ENCODE measurements at places on chromosomes 16 and 17. TPM values are rescaled to one million over a fixed set of nuclear protein-coding genes. Genes with fewer than 3 reads are reported as not detected.

Gene FBXW10
- 0.11 TPM for total RNA-seq

Gene LYZL6
- total RNA-seq = not detected

Gene CCDC200
- 0.27 TPM for total RNA-seq

Gene SLC38A8
- not detected for total RNA-seq

Gene MYADML2
- not detected for total RNA-seq

Gene TEX19
- not detected for total RNA-seq

Gene PIK3R5
- total RNA-seq = 20.4 TPM

Gene ZNF48
- total RNA-seq = 10.6 TPM

Gene CSH1
- total RNA-seq = not detected

DNA sequence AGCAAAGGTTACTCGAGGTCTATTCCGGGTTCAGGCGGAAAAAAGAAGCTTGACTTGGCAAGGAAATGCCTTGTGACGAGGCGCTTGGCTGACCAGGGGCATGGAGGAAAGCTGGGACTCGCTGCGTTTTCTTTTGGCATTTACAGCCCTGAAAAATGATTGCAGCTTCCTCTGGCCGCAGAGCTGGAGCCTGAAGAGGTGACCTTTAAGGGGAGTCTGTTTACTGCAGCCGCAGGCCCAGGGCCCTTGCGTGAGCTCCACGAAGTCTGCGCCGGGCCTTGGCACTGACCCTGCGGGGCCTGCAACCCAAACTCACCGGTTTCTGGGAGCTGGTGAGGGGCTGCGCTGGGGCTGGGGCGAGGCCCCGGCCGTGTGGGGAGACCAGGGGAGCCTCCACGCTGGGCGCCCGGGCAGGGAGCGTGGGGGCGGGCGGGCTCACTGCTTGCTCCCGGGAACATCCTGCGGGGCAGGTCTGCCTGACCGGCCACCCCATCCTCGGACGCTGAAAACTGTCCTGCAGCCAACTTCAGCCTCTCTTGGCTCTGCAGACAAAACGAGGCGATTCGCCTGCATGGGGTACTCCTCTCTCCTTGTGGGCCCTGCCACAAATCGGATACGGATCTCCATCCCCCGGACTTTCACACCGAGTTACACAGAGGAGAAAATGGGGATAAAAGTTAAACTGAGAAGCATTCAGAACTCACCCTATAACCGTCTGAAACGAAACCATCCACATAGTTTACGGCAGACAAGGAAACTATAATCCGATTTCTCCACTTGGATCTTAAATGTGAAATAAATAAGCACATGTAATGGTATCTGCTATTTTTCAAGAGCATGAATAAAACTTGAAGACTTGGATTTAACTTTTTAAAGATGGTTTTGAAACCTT lies 206.3 kb upstream of the FOXF1 start:
- no peak for DNase-seq

GRCh38 chr16:23069844-23070243 lies 79.4 kb downstream of the USP31 start:
- no peak for DNase-seq

DNA sequence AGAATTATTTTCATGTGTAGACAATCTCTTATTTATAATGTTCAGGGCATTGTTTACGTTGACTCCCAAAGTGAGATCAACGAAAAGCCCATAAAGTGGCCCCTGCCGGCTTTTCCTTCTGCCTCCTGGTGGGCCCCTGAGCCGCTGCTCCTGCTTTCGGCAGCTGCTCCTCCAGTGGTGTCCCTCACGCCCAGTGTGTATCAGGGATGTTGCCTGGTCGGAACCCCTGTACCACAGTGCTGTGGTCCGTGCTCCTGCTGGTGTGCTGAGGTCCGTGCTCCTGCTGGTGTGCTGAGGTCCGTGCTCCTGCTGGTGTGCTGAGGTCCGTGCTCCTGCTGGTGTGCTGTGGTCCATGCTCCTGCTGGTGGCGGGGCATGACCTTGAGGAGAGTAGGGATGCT lies 107.6 kb downstream of the BANP start:
- DNase-seq = no peak

DNA sequence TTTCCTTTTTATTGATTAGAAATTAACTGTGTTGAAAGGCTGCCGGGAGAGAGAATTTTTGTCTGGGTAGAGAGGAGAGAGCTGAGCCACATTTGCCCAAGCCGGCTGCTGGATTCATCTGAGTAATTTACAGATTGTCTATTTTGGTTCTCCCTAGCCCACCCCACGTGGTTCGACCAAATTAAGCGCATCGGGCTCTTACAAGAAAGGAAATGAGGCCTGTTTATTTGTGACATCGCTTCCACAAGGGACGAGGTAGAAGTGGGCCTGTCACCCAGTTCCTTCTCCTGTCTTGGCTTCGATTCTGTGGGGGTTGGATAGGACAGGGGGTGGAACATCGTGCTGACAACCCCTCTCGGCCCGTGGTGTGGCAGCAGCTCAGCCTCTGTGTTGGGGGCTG lies 42.9 kb downstream of the SYT17 start:
- DNase-seq = no peak

- DNase-seq = no peak
These were observed 29.5 kb upstream of the RBFOX1 start for GRCh38 chr16:7303052-7303610.

GRCh38 chr17:41419716-41420115 lies 4.7 kb downstream of the KRT37 start:
- DNase-seq = no peak

DNA sequence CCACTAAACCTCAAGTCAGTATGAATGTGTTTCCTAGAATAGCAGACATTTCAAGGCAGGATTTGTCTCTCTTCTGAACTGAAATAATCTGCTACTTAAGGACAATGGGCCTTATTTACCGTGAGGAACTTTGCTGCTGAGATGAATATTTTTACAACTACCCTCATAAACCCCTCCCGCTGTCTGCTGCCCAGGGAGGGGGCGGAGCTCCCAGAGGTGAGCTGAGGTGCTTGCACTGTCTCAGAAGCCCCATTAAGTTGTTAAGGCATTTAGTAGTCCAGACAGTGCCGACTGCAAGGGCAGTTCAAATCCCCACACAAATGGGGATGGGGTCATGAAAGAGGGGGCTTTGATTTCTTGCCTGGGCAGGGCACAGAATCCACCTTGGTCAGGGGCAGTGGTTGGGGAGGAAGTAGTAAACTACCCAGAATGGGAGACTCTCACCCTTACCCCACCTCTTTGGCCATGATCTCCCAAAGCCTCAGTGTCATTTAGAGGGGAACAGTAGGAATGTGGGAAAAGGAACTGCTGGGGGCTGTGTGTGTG lies 19.2 kb downstream of the HNF1B start:
- no peak for DNase-seq

DNA sequence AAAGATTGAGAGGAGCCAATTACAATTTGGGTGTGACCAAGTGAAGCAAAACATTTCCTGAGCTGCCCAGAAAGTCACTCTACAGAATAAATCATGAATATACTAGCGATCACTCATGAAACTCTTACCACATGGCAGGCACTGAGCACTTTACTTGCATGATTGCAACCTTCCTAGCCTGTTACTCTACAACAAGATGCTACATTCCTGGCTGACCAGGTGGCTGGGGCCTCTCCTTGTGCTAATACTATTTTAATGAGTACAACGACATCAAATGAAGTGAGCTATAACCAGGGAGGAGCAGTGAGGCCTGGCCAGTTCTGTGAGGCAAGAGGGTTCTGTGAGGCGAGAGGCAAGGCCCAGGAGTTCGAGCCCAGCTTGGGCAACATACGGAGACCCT lies 75.2 kb downstream of the CPPED1 start:
- no peak for DNase-seq

GRCh38 chr16:78461496-78462287 lies 362.2 kb downstream of the WWOX start:
- no peak for DNase-seq

GRCh38 chr16:69443927-69444631 lies 19.7 kb downstream of the CYB5B start:
- peak; percentile 47 for DNase-seq

DNA sequence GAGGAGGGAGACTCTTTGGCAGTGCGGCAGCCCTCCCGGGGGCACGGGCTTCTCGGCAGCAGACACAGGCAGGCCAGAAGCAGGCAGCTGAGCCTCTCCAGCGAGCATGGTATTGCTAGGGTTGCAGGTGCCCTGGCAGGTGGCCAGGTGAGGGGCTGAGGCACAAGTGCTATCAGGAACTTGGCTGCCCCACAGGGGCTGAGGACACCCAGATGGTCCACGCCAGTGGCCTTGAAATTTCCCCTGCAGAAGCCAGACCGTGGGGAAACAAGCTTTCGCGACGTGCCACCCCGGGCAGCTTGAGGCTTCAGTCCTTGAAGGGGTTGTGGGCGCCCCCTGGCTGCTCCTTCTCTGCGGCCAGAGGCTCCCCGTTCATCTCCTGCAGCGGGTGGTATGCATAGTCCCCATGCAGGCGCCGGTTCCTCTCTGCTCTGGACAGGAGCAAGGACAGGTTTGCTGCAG lies 8.5 kb downstream of the NAGPA start:
- DNase-seq = peak; percentile 25

GRCh38 chr17:80029258-80029974 lies 6.3 kb downstream of the TBC1D16 start:
- no peak for DNase-seq

DNA sequence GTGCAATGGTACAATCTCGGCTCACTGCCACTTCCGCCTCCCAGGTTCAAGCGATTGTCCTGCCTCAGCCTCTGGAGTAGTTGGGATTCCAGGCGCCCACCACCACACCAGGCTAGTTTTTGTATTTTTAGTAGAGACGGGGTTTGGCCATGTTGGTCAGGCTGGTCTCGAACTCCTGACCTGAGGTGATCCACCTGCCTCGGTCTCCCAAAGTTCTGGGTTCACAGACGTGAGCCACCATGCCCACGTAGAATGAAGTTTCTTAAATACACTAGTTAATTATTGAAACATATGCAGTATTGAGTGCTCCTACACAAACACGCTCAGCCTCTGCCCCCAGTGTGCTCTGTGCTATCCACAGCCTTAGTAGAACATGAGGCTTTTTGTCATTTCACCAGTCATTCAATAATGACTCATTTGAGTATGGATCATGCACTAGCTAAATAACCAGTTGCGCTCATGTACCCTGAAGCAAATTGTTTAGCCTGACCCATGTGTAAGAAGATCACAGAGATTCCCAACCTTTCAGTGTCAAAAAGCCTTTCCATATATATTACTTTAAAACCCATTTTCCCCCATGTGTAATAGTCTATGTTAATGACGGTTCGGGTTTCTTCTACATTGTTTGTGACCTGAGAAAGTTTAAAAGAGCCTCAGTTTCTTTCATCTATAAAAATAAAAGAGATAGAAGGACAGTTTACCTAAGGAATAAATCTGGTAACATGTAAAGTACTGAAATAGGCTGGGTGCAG lies 49.7 kb downstream of the TUBD1 start:
- peak; percentile 71 for DNase-seq

- DNase-seq = peak; percentile 75
These were observed 4.4 kb downstream of the TP53I13 start for GRCh38 chr17:29572691-29573557.
